ENCODE measurements at places on chromosomes 2 and 18.
A peak's percentile ranks its signal among the peaks of the same experiment; 100 is the strongest.

DNA sequence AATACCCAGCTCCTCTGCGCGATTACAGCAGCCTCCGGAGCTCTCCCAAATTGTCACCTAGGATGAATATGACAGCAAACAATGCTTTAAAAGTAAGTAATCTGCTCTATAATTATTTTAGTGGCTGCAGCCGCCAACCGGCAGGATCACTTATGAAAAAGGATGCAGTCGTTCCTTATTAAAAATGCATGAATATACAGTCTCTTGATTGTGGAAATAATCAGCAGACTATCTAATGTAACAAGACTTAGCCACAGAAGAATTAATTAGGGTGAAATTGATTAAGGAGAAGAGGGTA is 71.8 kb upstream of the STPG4 start:
- DNase-seq, result no peak

DNA sequence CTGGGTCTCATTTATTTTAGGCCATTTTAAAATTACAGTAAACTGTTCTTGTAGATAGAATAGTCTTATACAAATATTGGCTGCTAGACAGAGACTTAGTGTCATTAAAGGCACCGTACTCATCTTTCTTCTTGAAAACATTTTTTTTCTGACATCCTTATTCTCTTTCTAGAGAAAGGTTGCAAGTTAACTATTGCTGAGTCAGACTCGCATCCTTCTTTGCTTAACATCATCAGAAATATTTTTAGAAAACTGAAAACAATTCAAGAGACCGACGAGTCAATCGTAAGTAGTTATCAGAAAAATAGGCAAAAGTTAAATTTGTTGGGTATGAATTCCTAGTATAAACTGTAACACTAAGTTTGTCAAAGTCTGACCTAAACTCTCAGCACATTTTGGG is 72.2 kb downstream of the HNMT start:
- DNase-seq, result no peak

DNA sequence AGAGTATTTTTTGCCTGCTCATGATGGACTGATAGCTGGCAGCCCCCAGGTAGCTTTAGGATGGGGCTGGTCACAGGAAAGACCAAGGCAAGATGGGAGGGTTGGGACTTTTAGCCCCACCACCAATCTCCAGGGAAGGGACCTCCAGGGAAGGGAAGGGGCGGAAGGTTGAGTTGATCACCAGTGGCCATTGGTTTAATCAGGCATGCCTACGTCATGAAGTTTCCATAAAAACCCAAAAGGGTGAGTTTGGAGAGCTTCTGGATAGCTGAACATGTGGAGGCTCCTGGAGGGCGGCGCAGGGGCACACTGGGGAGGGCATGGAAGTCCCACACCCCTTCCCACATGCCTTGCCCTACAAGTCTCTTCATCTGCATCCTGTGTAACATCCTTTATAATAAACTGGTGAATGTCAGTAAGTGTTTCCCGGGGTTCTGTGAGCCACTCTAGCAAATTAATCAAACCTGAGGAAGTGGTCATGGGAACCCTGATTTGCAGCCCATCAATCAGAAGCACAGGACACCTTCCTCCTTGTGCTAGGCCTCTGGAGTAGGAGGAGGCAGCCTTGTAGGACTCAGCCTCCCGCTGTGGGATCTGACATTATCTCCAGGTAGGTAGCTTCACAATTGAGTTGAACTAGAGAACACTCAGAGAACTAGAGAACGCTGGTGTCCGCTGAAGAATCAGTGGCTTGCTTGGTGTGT is 30.3 kb downstream of the RAB31 start:
- DNase-seq, result no peak

DNA sequence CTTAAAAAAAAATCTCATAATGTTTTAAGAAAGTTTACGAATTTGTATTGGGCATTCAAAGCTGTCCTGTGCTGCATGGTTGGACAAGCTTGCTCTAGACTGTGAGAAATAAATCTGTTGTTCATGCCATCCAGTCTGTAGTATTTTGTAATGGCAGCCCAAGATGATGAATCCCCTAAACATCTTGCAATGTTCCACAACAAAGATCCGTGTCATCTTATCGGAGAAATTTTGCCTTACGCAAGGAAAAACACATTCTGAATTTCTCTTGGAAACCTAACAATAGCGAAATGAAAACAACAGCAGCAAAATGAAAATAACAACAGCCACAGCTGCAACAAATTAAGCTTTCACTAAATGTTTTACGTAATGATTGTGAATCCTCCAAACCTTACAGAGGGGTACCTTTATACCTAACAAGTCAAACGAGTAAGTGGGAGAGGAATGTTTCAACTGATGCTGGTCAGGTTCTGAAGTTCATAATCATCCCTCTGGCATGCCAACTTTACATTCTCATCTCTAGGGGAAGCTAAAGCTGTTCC is 76.1 kb upstream of the RNU4ATAC start:
- no peak for DNase-seq

GRCh38 chr18:62366992-62367391 is 41.9 kb downstream of the TNFRSF11A start:
- DNase-seq, result no peak

GRCh38 chr2:29446847-29447246 is 331.6 kb downstream of the CLIP4 start:
- no peak for DNase-seq

- no peak for DNase-seq
These were observed 154.8 kb downstream of the ZNF236 start for GRCh38 chr18:76977108-76977621.

- DNase-seq, result no peak
These were observed 105.0 kb upstream of the RBBP8 start for GRCh38 chr18:22828171-22828570.

GRCh38 chr2:143160732-143161707 is 31.8 kb downstream of the ARHGAP15 start:
- no peak for DNase-seq

- no peak for DNase-seq
These were observed 18.5 kb downstream of the NFE2L2 start for GRCh38 chr2:177246000-177246399.

- DNase-seq, result no peak
These were observed 62.5 kb downstream of the GPR39 start for GRCh38 chr2:132479155-132479554.

- DNase-seq, result no peak
These were observed 59.3 kb downstream of the SETBP1 start for GRCh38 chr18:44740000-44740399.

DNA sequence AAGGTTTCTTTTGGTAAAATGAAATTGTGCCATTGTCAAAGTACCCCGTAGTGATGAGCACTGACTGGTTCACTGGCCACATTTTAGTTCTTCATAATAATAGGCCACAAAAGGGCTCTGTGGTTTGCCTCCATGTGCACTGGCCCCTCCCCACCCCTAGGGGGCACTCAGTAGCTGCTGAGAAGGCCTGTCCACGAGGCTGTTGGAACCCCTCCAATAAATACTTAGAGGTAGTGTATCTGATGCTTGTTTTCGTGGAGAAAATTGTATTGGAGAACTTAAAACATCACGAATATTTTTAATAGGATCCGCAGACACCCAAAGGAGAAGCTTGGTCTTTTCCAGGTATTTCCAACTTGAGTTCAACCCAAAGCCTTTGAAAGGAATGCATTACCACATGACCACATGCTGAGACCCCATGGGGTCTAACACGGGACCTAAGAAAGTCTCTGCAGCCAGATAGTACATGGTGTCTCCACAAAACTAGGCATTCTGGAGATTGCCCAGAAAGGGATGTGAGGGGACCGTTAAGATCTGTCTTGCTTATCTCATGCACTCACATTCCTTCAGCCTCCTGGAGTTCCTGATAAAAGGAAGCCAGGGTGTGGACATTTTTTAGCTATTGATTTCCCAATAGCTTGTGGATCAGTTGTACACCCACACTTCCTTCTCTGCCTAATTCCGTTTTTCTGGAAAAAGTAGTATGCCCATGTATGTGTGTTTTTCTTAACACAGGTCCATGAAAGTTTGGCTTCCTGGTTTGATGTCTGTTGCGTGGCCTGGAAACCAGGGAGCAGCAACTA is 28.5 kb upstream of the NOSTRIN start:
- peak; percentile 31 for DNase-seq

GRCh38 chr2:120748310-120748709 is 12.6 kb downstream of the GLI2 start:
- no peak for DNase-seq

DNA sequence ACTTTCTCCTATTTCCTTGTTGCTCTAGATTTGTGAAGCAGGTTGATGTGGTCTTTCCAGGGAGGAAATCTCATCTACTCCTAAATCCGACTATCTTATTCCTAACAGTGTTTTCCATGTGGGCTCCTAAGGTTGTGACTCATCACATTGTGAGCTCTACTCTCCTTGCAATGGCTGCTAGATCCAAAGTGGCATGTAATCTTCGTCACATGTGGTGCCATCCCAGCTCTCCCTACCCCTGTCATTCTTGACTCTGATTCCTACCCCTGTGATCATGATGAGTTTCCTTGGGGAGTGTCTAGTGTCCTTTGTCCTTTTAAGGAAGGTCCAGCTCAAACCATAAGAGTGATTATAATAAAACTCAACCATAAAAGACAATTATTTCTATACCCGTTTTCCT is 47.3 kb upstream of the GULP1 start:
- DNase-seq, result no peak

DNA sequence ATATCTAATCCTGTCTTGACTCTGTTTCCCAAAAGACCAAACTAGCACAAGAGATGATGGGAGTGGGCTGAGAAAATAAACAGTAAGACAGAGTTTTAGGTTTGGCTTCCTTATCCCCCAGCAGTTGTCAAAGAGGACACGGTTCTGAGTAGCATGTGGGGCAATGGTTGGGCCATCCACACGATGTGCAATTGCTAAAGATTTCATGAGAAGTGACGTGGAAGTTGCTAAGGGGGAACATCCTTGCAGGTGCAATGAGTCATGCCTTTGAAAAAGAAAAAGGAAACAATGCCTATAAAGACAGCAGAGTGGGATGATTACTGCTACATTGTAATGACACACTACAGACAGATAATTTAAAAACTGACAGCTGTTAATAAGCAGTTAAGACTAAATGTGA is 1395.8 kb downstream of the LRP1B start:
- DNase-seq, result no peak

- no peak for DNase-seq
These were observed 135.5 kb upstream of the PKDCC start for GRCh38 chr2:41912337-41912736.

- DNase-seq, result no peak
These were observed 1024.7 kb upstream of the PIK3C3 start for GRCh38 chr18:40930211-40930882.

All from left ventricle myocardium inferior (tissue), 1 donor.